EH (cell line): ENCODE measurements at places on chromosomes 11 and 22.

GRCh38 chr11:102843489-102843888 is at the start of gene MMP3:
Gene MMP3 (minus strand): TSS chr11:102843609. CDS start chr11:102843546, 63 bp downstream.
- DNase-seq, result peak; percentile 87

DNA sequence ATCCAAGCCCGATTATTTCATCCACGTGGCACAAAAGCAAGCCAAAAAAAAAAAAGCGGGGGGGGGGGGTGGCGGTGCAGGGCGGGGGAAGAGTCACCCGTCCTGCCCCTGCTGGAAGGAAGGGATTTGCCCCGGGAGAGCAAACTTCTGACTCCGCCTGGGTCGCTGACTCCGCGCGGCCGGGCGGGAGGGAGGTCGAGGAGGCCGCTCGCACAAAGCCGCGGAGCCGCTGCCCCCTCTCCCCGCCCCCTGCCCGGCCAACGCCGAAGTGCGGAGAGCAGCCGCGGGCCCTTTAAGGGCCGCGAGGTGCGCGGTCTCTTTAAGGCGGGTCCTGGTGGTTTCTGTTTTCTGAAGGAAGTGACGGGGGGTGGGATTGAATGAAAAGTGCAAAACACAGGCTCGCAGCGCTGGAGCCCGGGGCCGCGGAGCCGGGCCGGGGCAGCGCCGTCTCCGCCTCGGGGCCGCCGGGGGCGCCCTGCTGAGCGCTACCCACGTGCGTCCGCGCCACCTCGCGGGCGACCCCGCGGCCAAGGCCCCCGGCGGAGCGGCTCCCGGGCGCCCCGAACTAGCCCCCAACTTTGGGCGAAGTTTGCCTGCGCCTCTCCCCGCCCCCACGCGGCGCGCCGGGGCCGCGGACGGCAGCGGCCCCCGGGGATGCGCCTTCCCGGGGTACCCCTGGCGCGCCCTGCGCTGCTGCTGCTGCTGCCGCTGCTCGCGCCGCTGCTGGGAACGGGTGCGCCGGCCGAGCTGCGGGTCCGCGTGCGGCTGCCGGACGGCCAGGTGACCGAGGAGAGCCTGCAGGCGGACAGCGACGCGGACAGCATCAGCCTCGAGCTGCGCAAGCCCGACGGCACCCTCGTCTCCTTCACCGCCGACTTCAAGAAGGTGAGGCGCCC is at the start of gene OAF:
Gene OAF, plus strand, starts transcription at position 407 of the 896 bp plus-strand sequence. Its CDS starts 248 bp downstream, at position 655.
- DNase-seq, result peak; percentile 90

- no peak for DNase-seq
Measured at GRCh38 chr11:15119352-15119751, 4.6 kb downstream of the INSC start.

GRCh38 chr22:49899530-49899929 is 18.7 kb downstream of the ALG12 start:
- no peak for DNase-seq

DNA sequence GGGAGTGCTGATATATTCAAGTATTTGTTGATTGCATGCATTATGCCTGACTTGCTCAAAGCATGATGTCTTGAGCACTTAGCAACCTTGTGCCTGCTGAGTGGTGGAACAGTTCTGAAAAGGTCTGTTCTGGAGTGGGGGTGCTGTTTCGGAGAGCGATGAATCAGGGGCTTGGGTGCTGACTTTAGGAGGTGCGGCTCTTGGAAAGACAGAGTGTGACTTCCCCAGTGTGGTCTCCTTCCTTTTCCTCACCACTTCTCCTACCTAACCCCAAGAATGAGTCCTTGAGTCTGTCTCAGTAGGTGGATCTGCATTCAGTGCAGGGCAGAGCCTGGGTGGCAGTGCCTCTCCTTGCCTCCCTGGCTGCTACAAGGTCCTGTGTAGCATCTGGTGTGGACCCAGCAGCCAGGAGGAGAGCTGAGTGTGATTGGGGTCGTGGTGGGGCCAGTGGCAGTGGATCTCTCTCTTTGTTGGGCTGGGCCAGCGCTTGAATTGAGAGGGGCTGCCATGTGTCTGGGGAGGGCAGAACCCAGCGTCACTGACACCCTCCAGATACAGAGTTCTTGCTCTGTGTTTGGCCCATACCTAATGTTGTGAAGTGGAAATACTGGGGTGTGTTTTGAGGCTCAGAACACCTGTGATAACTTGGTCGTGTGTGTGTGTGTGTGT is 35.9 kb downstream of the ST3GAL4 start:
- DNase-seq, result no peak

DNA sequence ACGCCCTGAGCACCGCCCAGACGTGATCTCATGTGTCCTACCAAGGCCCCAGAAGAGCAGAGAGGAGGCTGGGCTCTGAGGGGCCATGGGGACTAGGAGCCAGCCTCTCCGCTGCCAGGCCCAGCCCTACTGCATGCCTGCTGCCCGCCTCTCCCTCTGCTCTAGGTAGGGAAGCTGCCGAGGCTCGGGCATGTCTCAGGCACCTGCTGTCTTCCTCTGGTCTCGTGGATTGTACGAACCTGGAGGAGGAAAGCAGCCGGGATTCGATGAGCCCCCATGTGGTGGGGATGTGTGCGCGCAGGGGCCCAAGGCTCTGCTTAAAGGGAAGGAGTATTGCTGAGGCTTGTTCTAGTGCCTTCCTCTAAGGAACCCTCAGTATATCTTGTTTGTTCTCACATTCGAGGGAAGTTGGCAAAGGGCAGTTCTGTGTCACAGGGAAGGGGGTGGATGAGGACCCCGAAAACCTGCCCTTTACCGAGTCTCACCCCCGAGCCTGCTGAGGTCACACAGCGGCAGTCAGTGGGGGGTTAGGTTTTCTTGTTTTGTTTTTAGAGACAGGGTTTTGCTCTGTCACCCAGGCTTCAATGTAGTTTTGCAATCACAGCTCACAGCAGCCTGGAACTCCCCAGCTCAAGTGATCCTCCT is 21.2 kb downstream of the DAGLA start:
- DNase-seq, result peak; percentile 13

GRCh38 chr11:74675761-74676160 is 55.5 kb downstream of the CHRDL2 start:
- no peak for DNase-seq

GRCh38 chr11:60978546-60979380 is 7.3 kb downstream of the CD6 start:
- DNase-seq, result no peak

DNA sequence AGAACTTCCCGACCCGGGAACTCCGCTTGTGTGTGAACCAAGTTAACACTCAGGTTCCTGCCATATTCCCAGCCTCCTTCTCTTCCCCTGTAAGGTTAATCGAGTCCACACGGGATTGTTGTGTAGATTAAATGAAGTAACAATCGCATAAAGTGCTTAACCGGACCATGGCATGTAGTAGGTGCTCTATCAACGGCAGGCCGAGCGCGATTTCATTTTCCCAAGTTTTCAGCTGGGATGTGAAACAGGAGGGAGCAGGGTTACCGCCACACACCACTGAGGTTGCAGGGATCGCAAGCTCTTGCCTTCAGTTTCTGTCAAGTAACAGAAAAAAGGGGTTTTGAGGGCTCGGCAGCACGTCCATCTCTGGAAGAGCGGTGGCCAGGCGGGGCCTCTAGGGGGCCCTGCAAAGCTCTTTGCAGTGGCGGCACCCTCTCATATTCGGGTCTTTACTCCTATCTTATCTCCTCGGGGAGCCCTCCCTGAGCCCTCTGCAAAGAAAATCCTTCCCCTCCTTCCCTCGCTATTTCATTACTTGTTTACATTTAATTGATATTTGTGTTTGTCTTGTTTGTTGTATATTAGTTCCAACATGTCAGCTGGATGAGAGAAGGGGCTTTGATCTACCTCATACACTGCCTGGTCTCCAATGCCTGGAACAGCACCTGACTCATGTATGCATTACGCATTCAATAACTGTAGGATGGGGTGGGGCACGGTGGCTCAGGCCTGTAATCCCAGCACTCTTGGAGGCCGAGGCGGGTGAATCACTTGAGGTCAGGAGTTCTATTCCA is 816 bp upstream of the PLEKHA7 start:
- DNase-seq, result no peak

GRCh38 chr11:61851113-61851899 is 23.2 kb downstream of the FADS2 start:
- DNase-seq, result no peak

- DNase-seq, result no peak
Measured at GRCh38 chr11:21198498-21198897, 529.1 kb downstream of the NELL1 start.

- peak; percentile 11 for DNase-seq
Measured at GRCh38 chr11:104073950-104074705, 37.7 kb downstream of the DDI1 start.

DNA sequence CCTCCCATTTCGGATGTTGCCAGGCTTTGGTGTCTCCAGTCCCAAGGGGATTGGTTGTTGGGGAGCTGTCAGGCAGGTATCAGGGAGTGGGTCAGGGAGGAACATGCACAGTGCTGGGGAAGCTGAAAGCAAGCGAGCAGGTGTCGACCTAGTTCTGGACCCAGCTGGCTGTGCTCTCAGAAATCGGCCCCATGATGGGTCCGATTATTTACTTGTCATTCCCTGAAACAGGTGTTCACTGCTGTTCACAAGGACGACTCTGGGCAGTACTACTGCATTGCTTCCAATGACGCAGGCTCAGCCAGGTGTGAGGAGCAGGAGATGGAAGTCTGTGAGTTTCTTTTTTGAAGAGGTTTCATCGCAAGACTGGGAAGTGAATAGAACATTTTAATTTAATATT is 76.8 kb downstream of the JAM3 start:
- DNase-seq, result no peak

- peak; percentile 74 for DNase-seq
Measured at GRCh38 chr11:96122601-96123074, 198.7 kb upstream of the MTMR2 start.

DNA sequence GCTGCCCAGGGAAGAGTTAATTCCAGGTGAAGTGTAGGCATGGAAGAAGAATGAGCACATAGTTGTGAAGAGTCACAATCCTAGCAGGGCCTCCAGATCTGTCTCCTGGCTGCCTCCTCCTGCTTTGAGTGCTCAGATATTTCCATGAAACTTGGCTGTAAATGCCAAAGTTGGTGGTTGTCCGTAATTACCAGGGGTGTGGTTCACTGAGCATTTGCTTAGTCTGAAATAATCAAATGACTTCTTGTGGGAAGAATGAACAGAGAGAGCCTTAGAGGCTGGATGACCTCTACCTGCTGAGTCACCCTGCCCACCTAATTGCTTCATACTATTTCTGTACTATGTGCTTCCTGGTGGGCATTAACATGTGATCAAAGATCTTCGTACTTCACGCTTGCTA is 50.9 kb downstream of the APIP start:
- DNase-seq, result no peak
